ENCODE measurements at places on chromosomes 1 and 21.
A peak's percentile ranks its signal among the peaks of the same experiment; 100 is the strongest.

GRCh38 chr1:31762323-31762722 is 1.8 kb downstream of the ADGRB2 start:
- DNase-seq = no peak

GRCh38 chr1:108512239-108513043 is 47.5 kb upstream of the EEIG2 start:
- no peak for DNase-seq

GRCh38 chr21:41620982-41621381 is 113.0 kb upstream of the TMPRSS2 start:
- no peak for DNase-seq

DNA sequence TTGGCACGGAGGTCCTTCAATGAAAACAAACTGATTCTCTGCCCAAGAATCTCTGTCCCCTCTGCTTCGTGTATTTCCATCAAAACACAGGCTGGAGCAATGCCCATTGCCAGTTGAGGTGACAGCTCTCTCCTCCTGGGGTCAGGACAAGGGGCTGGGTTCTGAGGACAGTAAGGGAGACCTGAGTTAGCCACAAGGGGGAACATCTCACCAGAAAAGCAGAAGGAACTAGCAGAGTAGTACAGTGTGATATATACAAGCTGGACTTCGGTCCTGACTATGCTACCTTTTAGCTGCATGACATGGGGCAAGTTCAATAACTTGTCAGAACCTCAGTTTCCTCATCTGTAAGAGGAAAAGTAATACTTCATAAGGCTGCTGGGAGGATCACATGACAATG is 50.3 kb downstream of the SYT2 start:
- DNase-seq = no peak

DNA sequence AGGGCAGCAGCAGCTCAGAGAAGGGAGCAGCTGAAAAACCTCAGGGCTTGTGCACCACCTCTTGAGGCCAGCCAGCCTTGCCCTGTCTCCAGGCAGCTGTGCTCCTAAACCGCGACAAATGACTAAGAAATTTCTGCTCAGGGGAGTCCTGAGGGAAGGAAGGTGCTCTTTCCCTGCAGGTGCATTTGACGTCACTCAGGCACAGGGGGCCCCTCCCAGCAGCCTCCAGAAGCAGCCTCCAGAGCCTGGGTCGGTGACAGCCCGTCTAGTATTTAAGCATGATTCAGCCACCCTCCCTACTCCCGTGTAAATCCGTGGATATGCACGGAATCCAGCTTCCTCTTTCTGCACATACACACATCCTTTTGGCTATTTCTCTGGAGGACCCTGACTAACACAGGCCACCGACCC is 560.5 kb downstream of the KIF26B start:
- DNase-seq = peak; percentile 35

DNA sequence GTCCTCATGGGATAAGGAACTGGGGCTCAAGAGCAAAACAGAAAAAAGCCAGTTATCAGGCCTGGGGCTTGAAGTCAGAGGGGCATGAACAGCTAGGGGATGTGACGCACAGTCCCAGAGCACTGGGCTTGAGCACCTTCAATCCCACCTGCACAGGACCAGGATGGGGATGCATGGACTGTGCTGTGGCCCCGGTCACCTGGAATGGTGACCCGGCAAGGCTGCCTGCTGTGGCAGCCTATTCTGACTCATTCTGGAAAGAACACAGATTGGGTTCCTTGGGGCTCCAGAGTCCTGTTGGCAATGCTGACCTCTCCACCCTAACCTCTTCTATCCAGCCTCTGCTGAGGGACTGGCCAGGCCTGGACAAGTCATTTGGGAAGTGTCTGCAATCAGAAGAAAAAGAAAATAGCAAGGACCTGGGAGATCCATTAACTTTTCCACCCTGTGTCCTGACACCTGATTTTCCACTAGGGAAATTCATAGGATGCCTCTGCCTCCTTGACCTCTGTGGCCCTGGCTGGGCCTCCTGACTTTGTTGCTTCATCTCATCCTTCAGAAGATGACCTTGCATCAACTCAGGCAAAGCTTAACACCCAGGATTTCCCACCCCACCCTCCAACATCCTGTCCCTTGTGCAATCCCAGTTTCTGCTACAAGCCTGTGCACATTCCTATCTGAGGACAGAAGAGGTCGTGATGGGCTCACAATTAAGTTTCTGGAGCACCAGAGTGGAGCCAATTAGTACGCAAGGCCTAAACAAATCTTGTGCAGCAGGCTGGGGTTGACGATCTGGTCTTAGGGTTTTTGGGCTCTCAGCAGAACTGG is 17.9 kb upstream of the FMOD start:
- DNase-seq = no peak

DNA sequence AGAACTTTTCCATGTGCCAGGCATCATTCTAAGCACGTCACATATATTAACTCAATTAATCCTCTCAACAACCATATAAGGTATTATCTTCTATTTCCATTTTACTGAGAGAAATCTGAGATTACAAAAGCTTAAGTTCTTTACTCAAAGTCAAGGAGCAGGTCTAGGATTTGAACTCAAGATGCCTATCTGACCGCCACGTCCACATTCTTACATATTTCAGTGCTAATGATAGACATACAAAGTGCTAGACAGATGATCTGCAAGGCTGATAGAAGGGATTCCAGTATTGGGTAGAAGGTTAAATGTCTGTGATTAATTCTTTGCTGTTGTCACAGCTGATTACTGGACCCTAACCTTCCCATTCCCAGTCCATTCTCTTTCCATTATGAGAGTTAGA is 4.4 kb downstream of the ATP5PB start:
- no peak for DNase-seq

GRCh38 chr1:87325982-87326738 is 2.5 kb upstream of the LMO4 start:
- DNase-seq = peak; percentile 75

DNA sequence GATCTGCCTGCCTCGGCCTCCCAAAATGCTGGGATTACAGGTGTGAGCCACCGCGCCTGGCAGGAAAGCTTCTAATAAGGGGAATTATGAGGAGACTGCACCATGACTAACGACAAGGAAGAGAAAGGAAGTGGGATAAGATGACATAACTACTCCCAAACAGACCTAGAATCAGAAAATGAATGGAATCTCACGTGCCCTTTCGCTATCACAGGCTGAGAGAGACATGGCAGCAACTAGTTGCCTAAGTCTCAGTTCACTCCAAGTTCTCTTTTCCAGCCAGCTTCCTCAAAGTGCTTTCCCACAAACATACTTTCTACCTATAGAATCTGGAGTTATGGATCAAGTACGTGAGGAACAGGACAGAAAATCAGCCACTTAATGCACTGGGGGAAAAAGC is 2.0 kb downstream of the PI4KB start:
- no peak for DNase-seq

DNA sequence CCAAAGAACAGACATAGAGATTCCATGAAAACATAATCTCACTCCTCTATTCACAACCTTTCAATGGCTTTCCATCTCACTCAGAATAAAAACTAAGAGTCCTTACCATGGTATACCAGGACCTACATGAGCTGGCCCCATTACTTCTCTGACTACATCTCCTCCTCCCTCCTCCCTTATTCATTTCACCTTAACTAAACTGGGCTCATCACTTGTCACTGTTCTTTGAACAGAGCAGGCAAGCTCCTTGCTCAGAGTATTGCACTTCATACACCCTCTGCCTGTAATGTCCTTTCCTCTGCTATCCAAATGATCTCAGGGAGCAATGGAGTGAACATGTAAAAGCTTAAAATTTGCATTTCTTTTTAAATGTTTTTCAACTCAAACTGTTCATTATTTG is 142.0 kb downstream of the MRPL39 start:
- no peak for DNase-seq

- DNase-seq = peak; percentile 88
These were observed at the start of gene CATSPERE for GRCh38 chr1:244461245-244462071. CATSPERE (plus strand) TSS chr1:244461273; CDS start chr1:244461430, 157 bp downstream.

- peak; percentile 90 for DNase-seq
These were observed 111.9 kb downstream of the PTPN14 start for GRCh38 chr1:214439352-214440119.

GRCh38 chr1:2073382-2074230 is 23.4 kb downstream of the PRKCZ start:
- no peak for DNase-seq

- no peak for DNase-seq
These were observed 24.2 kb downstream of the ENO1 start for GRCh38 chr1:8854240-8854639.

DNA sequence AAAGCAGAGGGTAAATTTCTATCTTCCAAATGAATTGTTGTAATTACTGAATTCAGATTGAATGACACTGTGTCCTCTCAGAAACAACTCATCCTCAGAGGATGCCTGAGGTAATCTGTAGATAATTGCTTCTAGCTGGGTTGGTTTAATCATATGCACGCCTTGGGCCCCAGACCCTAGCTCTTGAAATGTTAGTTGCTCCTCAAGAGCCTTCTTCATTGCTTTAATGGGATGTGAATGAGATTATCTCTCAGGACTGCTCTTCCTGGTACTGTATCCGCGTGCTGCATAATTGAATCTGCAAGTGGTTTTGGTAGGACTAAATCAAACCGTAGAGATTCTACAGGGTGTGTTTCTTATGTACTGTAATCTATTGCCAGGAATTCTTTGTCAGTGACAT is 569.3 kb upstream of the NEGR1 start:
- no peak for DNase-seq

DNA sequence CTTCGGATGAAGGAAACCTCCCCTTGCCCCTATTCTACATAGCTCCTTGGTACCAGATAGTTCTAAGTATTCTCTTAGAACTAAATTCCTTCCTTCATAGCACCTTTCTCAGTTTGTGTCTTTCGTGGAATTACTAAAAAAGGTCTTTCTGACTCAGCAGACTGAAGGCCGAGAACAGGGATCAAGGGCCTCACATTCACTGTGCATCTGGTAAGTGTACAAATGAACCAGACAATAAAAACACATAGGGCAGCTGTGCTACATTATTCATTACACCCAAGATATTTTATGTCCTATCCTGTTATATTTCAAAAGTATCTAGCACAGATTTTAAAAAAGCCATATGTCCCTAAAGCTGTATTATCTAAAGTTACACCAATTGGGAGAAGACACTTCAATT is 62.9 kb upstream of the HP1BP3 start:
- no peak for DNase-seq

DNA sequence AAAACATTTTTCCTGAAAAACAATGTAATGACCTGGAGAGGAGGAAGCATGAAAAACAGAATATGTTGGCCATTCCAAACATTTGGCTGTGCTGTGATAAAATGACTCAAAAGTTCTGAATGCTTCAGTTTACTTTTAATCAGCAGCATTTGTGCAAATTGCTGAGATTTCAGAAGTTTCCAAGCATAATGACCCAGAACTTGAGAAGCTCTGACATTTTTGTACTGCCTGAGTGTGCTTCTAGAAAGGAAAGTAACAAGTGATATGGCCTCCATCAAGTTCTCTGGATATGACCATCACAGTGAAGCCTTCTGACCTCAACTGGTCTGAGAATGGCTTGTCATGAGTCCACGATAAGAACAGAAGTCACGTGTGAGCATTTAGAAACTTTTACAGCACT is 283.4 kb upstream of the ZRANB2 start:
- DNase-seq = no peak

DNA sequence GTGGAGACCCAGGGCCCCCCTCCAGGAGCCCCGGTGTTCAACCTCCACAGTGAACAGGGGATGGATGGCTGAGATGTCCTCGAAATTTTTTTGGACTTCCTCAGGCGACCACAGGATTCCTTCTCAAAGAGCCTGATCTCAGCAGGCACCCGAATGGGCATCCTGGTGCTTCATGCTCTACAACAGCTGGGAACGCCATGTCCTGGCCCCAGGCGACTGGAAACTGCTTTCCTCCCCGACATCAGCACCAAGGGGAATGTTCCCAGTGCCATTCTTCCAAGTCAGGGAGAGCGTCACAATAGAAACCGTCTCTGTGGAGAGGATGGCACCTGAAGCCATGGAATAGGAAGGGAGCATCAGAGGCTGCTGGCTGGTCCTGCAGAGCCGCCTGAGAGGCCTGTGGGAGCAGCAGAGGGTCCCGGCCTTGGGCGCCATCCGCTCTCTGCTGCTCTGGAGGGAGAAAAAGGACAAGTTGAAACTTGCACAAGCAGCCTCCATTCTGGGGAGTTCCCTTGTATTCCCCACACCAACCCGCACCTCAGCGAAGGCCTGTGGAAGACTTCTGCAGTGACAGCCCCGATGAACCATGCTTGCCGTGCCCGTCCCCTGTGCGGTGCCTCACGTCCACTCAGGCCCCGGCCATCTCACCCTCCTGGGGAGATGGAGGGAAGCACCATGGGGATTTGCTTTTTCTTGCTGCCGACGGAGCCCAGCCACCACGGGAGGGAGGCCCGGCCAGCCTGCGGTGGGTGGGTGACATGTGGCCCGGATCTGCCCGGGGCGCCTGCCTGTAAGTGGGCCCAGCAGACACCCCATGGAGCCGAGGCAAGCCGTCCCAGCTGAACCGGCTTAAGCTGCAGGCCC is 2.3 kb upstream of the ADARB1 start:
- DNase-seq = no peak

- no peak for DNase-seq
These were observed 25.0 kb downstream of the KANK4 start for GRCh38 chr1:62294261-62294660.

DNA sequence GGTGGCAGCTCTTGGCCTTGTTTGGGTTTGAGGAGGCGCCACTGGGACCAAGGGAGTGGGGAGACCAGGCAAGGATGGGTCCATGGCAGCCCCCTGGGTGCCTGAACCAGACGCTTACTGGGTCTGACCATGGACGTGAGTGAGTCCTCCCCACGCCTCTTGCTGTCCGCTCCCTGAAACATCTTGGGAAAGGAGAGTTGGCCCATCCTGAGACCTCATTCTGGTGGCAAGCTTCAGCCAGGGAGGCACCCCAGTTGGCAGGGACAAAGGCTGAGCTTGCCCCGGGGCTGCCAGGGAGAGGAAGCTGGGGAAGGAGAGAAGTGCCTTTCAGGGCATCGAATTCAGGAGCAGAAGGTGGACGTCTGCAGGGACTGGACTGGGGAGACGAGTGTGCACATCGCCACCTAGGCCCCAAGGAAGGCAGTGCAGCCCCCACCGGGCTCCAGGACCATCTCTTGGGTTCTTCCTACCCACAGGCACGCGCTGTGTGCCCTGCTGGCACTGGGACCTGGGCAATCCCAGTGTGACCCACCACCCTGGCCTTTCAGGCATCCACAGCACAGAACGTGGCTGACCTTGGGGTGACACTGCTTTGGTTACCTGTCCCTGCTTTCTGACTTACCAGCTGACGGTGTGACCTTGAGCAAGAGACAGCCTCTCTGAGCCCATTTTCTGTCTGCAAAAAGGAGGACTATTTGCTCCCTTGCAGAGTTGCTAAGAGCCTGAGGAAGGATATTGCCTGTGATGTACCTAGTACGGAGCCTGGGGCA is 132.9 kb upstream of the WNT4 start:
- DNase-seq = peak; percentile 50

GRCh38 chr1:234572966-234573365 is 37.0 kb downstream of the IRF2BP2 start:
- DNase-seq = no peak

Measured in NCI-H1436 (cell line).